ENCODE measurements at places on chromosomes 3 and 15. TPM values are rescaled to one million over a fixed set of nuclear protein-coding genes. Genes with fewer than 3 reads are reported as not detected.

Gene KLF13
- 147 TPM for total RNA-seq

- peaks cover 53% of the 10 kb centered on the region for H3K36me3 ChIP-seq
- no peak overlapping the region for H3K27ac ChIP-seq
- H3K27me3 ChIP-seq = no peaks in the 10 kb centered on the region
- H3K4me1 ChIP-seq = peaks cover 10% of the 10 kb centered on the region
Measured at GRCh38 chr15:92960996-92961681, 61.0 kb downstream of the CHD2 start.

- H3K27me3 ChIP-seq = no peaks in the 10 kb centered on the region
- no peak overlapping the region for H3K27ac ChIP-seq
- no peaks in the 10 kb centered on the region for H3K36me3 ChIP-seq
- no peaks in the 10 kb centered on the region for H3K4me1 ChIP-seq
- no peak overlapping the region for H3K4me3 ChIP-seq
Measured at GRCh38 chr3:157333551-157333991, 103.1 kb upstream of the PTX3 start.

GRCh38 chr15:90019611-90020010, 18.5 kb downstream of the ZNF710 start:
- no peaks in the 10 kb centered on the region for H3K27me3 ChIP-seq
- H3K27ac ChIP-seq = no peak overlapping the region
- no peaks in the 10 kb centered on the region for H3K36me3 ChIP-seq
- H3K4me1 ChIP-seq = no peaks in the 10 kb centered on the region

GRCh38 chr15:98909968-98910885, 97.4 kb downstream of the PGPEP1L start:
- H3K36me3 ChIP-seq = peaks cover 24% of the 10 kb centered on the region
- H3K4me3 ChIP-seq = no peak overlapping the region
- no peak overlapping the region for H3K27ac ChIP-seq
- H3K4me1 ChIP-seq = no peaks in the 10 kb centered on the region
- H3K27me3 ChIP-seq = no peaks in the 10 kb centered on the region
- DNase-seq = no peak
